GM20000 (cell line): ENCODE measurements at places on chromosomes 2 and 18.

DNA sequence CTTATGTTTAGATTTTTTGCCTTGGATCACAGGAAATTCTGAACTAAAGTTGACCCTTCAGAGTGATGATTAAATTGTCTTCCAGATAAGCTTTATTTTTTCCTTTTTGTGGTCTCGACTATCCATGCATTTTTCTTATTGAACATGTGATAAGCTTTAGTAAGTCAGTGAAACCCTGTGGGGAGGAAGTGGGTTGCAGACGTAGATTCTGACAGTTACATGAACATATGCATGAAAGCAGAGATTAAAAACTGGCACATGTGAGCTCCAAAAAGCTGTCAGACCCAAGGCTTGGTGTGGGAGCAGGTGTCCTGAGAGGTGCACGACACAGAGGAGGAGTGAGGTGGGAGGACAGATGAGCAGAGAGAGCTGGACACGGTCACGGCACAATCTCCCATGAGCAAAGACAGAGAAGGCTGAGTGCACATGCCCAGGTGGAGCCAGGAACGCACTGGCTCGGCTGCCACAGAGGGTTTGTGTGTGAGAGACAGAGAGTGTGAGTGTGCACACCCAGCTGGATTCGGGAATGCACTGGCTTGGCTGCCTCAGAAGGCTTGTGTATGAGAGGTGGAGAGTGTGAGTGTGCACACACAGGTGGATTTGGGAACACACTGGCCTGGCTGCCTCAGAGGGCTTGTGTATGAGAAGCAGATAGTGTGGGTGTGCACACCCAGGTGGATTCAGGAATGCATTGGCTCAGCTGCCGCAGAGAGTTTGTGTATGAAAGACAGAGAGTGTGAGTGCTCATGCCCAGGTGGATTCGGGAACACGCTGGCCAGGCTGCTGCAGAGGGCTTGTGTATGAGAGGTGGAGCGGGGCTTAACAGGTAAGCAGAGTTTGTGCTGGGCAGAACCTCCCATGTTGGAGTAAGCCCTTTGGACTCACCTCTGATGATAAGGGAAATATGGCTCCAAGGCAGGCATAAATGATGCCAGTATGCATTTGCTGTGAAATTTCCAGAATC lies 849.1 kb upstream of the SALL3 start:
- no peak for DNase-seq

GRCh38 chr2:7454592-7454991 lies 537.4 kb downstream of the RNF144A start:
- no peak for DNase-seq

- no peak for DNase-seq
Measured at GRCh38 chr18:59561612-59562011, 135.6 kb downstream of the CCBE1 start.

DNA sequence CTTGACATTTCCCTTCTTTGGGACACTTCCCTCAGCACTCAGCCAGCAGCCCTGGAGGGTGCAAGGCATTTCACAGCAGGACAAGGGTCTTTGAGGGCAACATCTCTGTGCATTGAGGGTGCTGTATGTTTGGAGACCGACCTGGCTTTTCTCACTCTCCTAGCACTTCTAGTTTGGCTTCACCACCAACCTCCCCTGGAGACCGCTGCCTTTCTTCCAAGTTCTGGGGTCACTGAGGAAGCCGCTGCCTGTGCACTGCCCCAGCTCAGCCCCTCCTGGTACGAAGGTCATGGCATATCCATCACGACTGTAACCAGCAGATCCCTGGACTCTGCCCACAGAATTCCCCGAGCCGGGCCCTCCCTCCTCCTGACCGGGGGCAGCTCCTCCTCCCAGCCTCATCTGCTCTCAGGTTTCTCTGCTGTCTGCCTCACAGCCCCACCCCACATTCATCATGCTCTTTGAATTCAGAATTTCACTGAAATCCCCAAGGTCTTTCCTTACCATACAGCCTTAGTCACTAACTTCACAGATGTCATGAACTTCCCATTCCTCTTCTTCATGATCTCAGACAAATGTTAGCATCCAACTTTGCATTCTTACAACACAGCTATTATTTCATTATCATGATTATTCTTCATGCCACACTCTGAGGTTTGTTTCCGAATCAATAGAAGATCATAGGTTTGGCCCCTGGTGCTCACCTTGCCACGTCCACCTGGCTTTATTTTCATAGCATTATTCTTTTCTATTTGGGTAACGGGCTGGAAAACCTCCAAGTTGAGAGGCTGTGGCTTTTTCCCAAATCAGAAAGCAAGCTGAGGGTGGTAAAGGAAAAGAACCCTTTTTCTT lies 113.0 kb upstream of the COPS8 start:
- DNase-seq = no peak

- no peak for DNase-seq
Measured at GRCh38 chr2:198498048-198498447, 693.7 kb downstream of the PLCL1 start.

GRCh38 chr2:111665551-111666116 lies 218.4 kb downstream of the ANAPC1 start:
- DNase-seq = no peak
